ENCODE measurements at places on chromosomes 16 and 17.
A peak's percentile ranks its signal among the peaks of the same experiment; 100 is the strongest.

- DNase-seq = peak; percentile 41
Measured at GRCh38 chr16:19389246-19389645, 28.4 kb upstream of the TMC5 start.

GRCh38 chr16:75230471-75231110 lies 11.8 kb downstream of the CTRB1 start:
- no peak for DNase-seq

GRCh38 chr17:73478768-73479424 lies 165.3 kb downstream of the SDK2 start:
- DNase-seq = no peak

DNA sequence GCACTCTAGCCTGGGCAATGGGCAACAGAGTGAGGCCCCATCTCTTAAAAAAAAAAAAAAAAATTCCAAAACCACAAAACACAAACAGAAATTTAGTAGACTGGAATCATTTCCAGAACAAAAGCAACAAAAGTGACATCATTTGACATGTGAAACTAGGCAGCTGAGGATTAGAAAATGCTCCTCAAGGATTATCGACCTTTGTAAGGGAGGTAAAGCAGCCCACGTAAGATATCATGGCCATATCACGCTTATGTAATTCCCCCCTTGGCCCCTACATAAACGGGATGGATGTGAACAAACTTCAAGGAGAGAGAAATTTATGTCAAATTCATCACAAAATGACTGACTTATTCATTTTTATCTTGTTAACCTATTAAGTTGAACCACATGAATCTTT lies 83.3 kb downstream of the WDR59 start:
- no peak for DNase-seq

DNA sequence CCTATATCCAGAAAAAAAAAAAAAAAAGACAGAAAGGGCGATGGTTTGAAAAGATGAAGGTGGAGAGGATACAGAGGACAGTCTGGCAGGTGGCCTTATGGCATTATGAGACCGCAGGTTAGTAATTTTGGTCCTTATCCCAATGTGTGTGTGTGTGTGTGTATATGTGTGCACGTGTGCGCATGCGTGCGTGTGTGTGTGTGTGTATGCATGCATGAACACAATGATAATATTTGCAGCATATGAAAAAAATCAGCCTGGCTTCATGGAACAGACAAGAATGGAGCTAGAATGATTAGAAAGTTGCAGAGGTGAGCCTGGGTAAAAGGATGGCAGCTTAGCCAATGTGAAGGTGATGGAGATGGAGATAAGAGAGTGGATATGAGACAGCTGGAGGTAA lies 83.4 kb downstream of the LYRM1 start:
- DNase-seq = no peak

- peak; percentile 50 for DNase-seq
Measured at GRCh38 chr17:70310221-70310672, 140.9 kb downstream of the KCNJ2 start.

DNA sequence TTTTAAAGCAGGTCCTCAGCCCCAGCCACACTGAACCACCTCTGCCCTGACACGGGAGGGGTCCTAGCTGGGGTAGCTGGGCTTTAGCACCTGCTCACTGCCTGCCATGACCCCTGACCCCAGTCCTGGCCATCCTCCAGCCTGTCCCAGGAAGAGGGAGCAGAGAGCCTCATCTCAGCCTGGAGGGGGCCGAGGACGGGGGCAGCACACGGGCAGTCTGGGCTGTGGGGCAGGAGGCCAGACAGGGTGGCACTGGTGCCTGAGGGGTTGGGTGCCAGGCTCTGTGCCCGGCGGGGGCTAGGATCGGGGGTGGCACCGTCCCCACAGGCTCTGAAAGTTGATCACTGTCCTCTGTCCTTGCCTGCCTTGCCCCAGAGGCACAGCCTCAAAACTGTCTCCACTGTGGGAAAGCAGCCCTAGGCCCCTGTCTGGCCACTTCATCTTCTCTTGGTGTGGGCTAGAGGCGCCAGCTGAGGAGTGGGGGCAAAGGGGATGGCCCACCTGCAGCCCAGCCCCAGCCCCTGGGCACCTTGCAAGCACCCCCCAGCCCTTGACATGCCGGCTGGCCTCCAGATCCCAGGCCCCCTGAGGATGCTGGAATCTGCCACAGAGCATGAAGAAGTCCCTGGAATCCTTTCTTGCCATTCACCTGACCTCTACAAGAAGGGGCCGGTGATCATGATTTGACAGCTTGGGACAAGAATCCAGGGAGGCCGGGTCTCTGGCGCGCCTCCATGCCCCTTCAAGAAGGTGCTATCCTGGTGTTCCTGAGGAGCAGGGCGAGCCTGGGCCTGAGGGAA lies 15.7 kb downstream of the ENDOV start:
- no peak for DNase-seq

DNA sequence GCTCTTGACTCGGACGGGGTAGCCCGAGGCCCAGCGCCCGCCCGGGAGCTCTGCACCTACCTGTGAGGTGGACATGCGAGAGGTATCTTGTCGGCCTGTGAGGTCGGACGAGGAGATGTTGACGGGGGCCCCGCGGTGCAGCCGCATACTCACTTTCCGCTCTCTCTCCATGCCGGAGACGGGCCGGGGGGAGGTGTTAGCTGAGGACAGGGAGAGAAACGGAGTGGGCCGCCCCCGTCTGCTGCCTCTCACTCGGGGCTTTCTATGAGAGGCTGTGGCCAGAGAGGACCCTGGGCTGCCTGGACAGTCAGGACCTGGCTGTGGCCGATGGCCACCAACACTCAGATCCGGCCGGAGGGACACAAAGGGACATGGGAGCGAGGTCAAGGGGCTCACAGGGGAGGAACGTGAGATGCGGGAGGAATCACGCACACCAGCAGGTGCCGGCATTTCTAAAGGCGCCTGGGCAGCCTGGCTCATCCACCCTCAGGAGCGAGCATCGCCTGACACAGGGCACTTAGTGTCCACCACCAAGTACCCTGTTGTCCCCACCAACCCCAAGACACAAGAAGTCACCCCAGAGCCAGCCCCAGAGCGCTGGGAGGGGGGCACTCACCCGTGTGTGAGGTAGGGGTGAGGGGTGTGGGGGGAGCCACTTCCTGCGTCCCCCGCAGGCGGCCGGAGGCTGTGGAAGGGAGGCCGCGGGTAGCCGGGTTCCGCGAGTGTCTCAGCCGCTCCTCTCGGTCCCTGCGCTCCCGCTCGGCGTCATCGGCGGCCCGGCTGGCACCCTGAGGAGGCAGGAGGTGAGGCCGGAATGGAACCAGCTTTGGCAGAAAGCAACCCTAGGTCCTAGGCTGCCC lies 20.2 kb downstream of the SLC16A3 start:
- DNase-seq = no peak

DNA sequence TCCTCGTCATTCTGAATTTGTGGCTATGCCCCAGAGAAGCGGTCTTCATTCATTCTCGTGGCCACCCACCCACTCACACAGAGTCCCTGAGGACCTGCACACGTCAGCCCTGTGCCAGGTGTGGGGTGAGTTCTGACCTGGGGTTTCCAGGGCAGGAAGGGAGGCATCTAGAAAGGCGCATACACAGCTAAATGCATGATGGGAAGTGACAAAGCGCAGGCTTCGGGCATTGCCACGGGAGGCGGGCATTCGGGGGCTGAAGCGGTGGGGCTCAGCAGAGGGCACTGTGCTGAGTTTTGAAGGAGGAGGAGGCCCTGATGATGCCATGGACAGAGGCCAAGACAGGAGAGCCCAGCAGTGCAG lies 10.9 kb downstream of the UBALD2 start:
- no peak for DNase-seq

GRCh38 chr17:37384560-37385149 lies 8.9 kb downstream of the C17orf78 start:
- DNase-seq = no peak

GRCh38 chr16:50021544-50021943 lies 3.5 kb upstream of the CNEP1R1 start:
- no peak for DNase-seq

DNA sequence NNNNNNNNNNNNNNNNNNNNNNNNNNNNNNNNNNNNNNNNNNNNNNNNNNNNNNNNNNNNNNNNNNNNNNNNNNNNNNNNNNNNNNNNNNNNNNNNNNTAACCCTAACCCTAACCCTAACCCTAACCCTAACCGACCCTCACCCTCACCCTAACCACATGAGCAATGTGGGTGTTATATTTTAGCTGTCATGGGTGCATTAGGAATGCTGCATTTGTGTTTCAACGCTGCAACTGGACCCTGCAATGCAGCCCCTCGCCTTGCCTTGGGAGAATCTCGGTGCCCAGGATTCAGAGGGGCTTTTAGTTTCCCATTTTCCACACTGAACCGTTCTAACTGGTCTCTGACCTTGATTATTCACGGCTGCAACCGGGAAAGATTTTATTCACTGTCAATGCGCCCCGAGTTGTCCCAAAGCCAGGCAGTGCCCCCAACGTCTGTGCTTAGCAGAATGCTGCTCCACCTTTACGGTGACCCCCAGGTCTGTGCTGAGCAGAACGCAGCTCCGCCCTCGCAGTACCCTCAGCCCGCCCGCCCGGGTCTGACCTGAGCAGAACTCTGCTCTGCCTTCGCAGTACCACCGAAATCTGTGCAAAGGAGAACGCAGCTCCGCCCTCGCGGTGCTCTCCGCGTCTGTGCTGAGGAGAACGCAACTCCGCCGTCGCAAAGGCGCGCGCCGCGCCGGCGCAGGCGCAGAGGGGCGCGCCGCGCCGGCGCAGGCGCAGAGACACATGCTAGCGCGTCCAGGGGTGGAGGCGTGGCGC lies 43.3 kb downstream of the POLR3K start:
- no peak for DNase-seq

DNA sequence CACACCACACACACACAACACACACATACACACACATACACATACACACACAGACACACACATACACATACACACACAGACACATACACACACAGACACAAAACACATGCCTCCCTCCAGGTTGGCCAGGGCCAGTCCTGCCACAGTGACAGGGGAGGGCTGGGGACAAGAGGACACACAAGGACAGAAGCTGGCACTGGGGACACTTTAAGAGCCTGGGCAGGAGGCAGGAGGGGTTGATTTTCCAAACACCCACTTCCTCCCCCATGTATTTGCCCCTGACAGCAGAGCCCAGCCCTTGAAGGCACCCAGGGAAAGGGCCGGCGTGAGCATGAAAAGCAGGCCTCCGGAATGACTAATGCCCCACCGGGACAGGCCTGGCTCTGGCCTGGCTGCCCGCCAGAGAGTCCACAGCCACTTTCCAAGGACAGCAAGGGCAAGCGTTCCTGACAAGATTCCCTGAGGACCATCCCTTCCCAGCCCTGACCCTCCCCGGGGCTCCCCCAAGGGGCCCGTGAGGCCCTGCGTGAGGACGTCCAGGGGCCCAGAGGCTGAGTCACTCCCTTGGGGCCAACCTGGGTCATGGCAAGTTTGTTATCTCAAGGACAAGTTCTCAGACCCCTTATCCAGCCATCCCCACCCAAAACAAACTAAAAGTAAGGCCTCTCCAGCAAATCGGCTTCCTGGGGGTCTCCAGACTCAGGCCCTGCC lies 235.6 kb downstream of the ZNF423 start:
- no peak for DNase-seq

GRCh38 chr17:14748036-14748710 lies 447.3 kb downstream of the HS3ST3B1 start:
- DNase-seq = no peak

GRCh38 chr16:56351481-56351880 lies 73.9 kb downstream of the AMFR start:
- no peak for DNase-seq

DNA sequence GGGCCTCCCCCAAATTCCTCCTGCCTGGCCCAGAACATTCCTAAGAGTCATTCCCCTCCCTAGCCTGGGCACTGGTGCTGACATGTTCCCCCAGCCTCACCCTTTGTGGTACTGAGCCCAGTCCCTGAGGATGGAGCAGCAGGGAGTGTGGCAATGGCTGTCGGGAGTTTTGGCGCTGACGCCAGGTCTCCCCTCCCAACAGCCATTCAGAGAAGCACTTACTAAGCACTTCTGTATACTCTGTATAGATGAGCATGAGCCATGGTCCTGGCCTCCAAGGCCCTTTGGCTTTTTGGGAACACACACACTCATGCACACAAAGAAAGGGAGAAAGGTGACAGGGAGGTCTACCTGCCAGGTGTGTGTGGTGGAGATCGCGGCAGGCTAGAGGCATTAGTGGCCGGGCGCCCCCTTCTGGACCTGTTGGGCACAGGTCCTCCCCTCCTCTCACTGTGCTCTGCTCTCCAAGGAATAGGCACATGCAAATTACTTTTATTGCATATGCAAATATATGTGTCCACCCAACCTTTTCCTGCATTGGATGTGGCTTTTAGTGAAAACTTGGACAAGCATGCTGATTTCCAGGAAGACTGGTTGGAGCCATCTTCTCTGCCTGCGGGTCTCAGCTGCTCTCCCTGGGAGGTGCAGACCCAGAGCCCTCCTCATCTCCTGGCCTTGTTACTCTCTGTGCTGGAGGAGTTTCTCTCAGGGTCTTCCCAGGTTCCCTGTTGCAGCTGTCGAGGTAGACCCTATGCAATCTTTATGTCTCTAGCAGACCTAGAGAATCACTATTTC lies 17.4 kb upstream of the C17orf107 start:
- peak; percentile 18 for DNase-seq

DNA sequence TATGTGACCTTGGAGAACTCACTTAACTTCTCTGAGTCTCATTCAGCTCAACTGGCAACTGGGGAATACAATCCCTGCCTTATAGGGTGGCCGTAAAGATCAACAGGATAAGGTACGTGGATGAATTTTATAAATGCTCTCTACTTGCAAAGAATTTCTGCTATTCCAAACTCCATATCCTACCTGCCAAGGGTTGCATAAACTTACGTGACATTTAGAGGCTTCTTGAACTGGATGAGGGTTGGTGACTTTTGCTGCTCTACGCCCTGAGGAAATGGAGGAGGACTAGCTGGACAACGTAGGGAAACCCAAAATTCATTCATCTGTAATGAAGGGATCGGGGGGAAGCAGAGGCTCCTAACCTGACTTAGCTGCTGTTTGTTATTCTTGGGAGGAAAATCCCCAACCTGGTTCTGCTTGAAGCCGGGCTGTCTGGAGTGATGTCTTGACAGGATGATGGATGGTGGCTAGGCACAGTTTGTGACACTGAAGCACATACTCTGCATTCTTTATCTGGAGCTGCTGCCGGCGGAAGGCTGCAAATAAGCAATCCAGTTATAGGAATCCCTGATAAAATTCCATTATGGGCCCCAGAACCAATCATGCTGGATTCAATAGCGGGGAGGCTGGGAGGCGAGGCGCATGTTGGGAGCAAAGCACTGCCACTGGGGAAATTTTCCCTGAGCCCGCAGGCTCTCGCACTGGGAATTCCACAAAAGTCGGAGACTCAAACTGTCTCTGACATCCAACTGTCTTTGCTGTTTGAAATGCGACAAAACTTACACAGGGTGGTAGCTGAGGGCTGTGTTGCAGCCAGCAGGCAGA lies 94.7 kb upstream of the SDK2 start:
- DNase-seq = no peak

- no peak for DNase-seq
Measured at GRCh38 chr16:11213373-11213772, 42.6 kb downstream of the SOCS1 start.

- no peak for DNase-seq
Measured at GRCh38 chr17:38617074-38617860, 11.5 kb upstream of the SRCIN1 start.
